ENCODE measurements at places on chromosomes 1 and 21.

- DNase-seq, result no peak
These were observed 407.9 kb upstream of the PKN2 start for GRCh38 chr1:88276163-88276562.

DNA sequence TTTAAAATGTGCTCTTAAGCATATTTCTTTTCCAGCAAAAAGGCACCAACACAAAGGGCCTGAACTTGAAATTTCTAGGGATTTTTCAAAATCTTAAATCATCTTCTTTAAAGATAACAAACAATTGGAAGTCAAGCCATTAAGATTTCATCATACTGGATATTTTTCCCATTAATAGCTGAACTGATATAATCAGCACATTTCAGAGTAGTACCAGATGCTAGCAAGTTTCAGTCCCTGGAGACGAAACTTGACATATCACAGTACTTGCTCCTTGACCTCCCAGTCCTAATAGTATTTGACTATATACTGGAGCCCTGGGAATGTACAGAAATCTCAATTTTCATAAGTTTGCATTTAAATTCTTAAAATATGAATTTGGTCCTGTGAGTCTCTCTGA is 10.2 kb upstream of the CDC7 start:
- no peak for DNase-seq

- DNase-seq, result no peak
These were observed 228.2 kb downstream of the DNM3 start for GRCh38 chr1:172069534-172069933.

DNA sequence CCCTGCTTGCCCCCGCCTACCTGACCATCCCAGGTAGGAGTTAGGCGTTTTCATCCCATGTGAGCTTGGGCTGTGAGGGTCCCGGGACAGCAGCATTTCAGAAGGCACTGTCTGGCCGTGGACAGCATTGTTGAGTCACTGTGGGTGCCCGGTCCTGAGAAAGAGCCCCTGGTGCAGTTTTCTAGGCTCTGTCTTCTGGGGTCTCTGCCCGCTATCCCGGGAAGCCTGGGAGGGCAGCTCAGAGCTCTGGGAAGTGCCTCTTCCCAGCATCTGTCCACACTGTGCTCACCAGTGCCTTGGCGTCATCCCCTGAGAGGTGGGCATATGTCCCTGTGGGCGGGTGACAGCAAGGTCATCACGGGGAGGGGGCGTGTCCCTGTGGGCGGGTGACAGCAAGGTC is 11.4 kb upstream of the ZNF669 start:
- no peak for DNase-seq

Measured in CD4-positive, alpha-beta T cell (primary cell).